ENCODE measurements at places on chromosomes 3 and 15.

GRCh38 chr15:51739061-51739712, 1.7 kb upstream of the LYSMD2 start:
- DNase-seq = no peak

DNA sequence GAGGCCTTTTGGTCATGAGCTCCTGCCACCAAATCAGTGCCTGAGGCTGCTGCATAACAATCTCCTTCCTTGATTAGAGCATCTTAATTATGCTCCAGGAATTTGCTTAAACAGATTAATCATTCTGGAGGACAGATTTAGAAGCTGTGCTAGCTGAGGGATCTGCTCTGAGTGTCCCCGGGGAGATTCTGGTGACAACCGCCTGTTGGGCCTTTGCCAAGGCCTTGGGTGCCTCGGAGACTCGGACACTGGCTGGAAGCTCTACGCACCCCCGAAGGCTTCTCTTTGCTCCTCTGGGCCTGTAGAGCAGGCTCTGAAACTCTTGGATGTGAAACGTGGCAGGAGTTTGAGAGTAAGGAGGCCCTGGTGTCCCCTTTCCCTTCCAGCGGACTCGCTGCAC, 264.1 kb downstream of the CD47 start:
- DNase-seq = no peak

- DNase-seq = no peak
Observed at GRCh38 chr15:87805117-87805820, 451.3 kb downstream of the NTRK3 start.

DNA sequence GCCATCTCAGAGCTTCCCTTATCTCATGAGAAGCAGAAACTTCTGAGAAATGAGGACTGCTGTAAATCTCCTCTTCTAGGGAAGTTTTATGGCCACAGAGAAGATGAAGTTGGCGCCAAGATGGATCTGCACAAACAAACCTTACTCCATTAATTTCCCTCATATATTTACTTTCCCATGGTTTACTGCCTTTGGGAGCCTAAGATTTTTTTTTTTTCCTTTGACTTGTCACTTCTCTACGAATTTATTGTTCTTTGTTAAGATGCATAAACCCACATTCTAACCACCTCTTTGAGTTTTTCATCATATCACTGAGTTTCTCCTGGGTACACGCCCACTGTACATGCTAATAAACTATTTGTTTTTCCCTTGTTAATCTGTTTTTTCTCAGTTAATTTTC, 21.5 kb upstream of the NPTN start:
- no peak for DNase-seq

DNA sequence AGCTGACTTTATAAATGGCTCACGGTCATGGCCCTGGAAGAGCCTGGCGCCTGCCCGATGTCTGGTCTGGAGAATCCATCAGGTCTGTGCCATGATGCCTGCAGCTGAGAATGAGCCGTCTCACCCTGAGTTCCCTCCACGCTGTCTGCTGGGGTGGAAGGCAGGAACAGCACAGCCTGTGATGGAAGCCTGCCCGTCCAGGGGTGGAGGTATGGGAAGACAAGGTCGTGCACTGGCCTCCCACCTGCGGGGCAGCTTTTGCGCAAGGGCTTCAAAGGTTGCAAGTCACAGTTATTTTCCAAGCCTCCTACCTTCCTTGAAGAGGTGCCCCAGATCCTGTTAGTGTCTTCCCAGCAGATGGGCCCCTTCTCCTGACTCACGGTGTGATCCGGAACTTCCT, 275.5 kb downstream of the FAM43A start:
- DNase-seq = no peak

GRCh38 chr3:104520228-104520655, 846.5 kb upstream of the ALCAM start:
- no peak for DNase-seq

DNA sequence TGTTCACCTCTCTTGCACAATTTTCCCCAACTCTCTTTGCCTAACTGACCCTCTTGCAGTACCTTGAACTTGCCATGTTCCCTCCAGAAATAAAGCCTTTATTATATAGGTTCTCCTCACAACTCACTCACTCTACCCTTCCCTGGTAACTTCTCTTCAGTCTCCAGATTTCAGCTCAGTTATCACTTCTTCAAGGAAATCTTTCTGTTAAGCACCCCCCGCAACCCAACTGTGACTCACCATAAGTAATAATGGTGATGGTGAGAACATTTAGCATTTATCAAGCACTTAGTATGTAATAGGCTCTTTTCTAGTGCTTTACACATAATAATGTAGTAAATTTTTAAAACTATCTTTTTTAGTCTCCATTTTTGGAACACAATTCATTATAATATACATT, 8.1 kb upstream of the OR5K1 start:
- no peak for DNase-seq

Data from activated T-cell treated with anti-CD3 and anti-CD28 coated beads, Interleukin-2, amount 50 U/mL, for 1 hour (primary cell).